ENCODE measurements at places on chromosomes 4 and X.

GRCh38 chr4:112860830-112861690 lies 188.4 kb upstream of the ANK2 start:
- peak; percentile 81 for ATAC-seq

DNA sequence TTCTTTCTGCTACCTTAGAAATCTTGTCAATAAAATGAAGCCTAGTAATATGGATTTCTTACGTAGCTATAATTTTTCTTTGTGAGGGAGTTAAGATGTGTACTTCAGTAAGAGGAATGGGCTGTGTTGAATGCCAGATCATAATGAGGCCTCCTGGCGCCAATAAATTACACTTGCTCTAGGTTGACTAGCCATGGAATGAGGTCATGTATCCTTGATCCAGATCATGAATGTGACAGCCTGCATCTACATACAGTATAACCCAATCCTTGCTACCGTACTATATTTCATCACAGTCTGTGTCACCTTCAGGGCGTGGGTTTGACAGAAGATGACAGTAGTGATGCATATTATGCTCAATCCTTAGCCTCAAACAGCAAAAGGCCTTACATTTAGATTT lies 36.2 kb downstream of the NHS start:
- peak; percentile 94 for ATAC-seq

- ATAC-seq, result peak; percentile 42
Observed at GRCh38 chr4:3792813-3793212, 26.6 kb downstream of the ADRA2C start.

DNA sequence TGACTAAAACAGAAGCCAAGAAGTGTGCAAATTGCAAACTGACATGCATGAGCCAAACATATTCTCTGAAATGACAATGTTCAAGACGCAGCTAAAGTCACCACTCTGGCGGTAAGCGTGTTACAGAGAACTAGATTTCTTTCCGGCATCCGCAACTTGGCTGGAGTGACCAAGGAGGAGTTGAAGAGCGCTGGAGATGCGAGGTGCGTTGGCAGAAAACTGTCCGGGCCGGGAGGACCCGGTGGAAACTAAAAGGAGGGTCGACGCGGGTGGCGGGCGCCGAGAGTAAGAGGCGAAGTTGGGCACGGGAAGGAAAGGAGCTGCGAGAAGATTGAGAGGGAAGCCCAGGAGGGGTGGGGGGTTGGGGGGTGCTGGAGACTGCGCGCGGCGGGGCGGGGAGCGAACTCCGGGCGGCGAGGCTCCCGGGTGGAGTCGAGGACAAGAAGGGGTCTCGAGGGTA lies 807 bp downstream of the SEL1L3 start:
- ATAC-seq, result peak; percentile 13

GRCh38 chr4:145808021-145808650 lies 128.2 kb downstream of the C4orf51 start:
- peak; percentile 95 for ATAC-seq

DNA sequence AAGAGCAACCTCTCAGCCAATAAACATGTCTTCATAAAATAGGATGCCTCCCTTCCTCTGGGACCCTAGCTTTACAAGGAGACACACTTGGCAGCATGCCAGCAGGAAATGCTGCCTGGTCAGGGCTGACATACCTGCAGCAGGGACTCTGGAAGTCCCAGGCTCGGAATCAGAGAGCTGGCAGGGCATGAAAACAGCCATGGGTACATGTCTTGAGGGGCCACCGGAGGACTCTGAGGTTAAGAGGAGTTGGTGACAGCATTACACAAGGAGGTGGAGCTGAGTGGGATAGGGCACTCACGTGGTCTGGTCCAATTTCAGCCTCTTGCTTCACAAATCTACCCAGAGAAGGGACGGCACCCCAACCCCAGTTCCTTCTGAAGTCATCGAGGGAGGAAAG lies 15.7 kb downstream of the MSX1 start:
- ATAC-seq, result no peak

DNA sequence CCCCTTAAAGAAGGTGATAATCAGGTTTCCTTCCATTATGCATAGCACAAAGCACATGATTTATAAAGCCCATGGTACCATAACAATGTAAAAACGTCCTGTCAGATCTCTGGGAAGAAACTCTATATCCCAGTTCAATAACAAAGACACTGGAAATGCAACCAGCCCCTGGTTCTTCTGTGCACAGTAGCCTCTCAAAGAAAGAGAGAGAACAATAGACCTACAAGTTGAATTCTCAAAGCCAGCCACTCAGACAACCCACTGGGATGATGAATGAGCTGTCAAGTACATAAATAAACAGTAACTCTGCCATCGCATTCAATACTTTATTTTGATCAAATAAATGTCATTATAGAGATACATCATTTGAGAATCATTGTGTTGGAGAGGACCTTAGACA lies 400.1 kb upstream of the CPEB2 start:
- no peak for ATAC-seq

- no peak for ATAC-seq
Observed at GRCh38 chrX:150047818-150048217, 109.5 kb upstream of the EOLA2 start.

- no peak for ATAC-seq
Observed at GRCh38 chr4:164888096-164888715, 11.2 kb downstream of the APELA start.

GRCh38 chrX:55818673-55819375 lies 101.3 kb downstream of the RRAGB start:
- ATAC-seq, result no peak

- no peak for ATAC-seq
Observed at GRCh38 chrX:55169782-55170181, 50.4 kb upstream of the PAGE5 start.

DNA sequence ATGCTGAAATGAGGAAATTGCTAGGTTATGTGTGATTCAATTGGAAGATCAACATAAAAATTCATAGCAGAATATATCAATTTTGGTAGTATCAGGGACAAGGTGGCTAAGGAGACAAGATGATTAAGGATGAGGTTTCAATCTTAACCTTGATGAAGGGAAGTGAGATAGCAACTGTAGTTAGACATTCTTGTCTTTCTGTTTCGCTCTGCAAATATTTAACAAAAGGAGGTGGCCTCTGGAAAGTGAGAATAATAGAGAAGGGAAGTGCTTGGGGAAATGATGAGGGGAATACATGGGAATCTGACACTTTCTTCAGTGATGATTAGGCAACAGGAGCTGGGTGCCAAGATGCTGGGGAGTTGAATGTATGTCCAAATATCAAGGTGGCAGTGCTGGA lies 337.1 kb upstream of the PUDP start:
- ATAC-seq, result no peak

DNA sequence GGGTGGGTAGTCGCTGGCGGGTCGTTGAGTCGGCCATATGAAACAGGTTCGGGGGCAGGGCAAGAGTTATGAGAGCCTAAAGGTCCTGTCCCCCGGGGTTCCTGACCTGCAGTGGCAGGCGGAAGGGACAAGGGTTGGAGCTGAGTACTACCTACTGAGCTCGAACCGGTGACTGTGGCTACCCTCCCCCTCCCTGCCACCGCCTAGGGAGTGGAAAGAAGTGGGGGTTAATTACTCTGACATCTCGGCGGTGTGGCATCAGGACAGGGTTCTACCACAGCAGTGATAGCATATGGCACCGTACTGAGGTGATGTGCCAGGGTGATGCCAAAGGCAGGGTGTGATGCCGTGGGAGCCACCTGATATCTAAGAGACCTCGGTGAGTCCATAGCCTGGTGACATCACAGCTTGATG lies 307 bp downstream of the ATG4A start:
- ATAC-seq, result peak; percentile 57

- no peak for ATAC-seq
Observed at GRCh38 chr4:84100071-84100470, 399.0 kb downstream of the NKX6-1 start.

DNA sequence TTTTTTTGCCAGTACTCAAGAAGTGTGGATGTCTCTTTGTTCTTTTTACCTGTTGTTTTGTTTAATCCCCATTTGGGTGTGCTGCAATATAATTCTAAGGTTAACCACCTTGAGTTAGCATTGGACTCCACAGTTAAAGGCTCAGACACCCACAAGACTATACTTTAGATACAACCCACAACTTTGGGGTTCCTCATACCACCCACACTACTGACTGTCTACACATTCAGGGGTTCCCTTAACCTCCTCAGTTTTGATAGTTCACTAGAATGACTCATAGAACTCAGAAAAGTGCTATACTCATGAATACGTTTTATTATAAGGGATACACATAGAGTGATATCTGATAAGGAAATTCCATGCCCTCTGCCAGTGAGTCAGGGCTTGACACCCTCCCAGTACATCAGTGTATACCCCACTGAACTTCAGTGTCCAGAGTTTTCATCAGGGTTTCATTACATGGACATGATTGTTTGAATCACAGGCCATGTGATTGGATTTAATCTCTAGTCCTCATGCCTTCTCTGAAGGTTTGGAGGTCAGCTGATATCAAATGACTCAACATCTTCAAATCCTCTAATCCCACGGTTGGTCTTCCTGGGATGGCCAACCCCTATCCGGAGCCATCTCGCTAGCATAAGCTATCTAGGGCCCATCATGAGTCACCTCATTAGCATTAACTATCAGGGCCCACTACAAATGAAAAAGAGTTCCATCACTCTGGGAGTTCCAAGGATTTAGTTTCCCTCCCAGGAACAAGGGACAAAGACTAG lies 357.7 kb upstream of the EMCN start:
- no peak for ATAC-seq

GRCh38 chrX:39954851-39955250 lies 142.9 kb downstream of the BCOR start:
- peak; percentile 74 for ATAC-seq

GRCh38 chrX:88604433-88605221 lies 142.4 kb upstream of the CPXCR1 start:
- ATAC-seq, result no peak

DNA sequence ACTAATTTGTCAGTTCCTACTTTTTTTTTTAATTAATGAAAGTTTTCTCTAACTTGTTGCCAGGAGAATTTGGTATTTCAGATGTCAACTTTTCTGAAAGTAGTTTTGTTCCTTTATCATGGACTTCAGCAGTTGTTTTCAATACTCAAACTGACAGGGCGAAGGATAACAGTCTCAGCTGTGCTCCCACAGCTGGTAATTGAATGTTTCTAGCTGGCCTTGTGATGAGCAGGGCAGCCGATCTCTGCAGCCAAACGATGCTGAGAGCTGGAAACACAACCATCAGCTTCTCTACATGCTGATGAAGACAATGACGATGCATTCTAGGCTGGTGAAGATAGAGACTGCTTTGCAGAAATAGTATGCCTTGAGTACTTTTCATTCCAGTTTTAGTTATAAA lies 130.0 kb upstream of the MAP9 start:
- ATAC-seq, result no peak

DNA sequence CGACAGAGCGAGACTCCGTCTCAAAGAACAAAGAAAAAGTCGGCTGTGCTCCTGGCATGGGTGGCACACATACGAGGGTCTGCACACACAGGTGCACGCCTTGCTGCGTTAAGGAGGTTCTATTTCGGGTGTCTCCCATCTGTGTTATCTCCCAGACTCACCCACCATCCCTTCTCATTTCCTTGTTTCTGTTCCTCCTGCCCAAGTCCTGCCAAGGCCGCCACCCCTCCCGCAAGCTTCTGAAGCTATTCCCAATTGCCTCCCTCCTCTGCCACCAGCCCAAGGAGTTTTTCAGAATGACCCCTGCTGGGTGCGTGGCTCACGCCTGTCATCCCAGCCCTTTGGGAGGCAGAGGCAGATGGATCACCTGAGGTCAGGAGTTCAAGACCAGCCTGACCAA lies 6.0 kb upstream of the IL3RA start:
- ATAC-seq, result no peak

GRCh38 chr4:145536044-145536443 lies 54.4 kb downstream of the SMAD1 start:
- no peak for ATAC-seq

DNA sequence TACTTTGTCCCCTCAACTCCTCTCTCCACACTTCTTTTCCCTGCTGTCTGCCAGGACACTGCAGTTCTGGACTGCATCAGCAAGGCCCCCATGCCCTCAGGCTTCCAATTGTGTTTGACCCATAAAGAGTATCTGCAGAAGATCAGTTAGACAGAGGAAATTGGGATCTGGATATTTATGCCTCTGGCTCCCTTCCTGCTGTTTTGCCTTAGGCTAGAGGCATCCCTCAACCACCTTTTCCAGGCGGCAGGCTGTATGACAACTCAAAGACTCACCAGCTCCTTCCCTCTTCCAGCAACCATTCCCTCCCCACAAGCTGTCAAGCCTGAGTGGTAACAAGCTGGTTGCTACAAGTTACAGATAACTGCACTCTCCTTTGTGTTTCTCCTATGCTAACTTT lies 66.4 kb upstream of the NDP start:
- no peak for ATAC-seq

DNA sequence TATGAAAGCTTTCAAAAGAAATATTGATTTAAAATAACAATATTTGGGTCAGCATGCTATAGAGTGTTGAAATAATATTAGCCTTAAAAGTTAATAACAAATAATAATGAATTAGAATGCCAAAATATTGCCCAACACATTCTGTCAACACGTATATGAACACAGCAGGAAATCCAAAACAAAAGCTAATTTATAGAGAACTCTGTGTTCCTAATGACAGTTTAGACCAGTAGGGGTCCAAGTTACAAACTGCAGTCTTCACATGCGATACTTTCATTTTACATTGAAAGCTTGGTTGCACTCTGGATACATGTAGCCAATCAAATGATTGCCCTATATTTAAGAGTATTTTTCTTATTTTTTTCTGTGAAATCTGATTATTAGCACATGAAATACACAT lies 274.4 kb downstream of the DCTD start:
- no peak for ATAC-seq

- no peak for ATAC-seq
Observed at GRCh38 chrX:153770601-153771414, 6.8 kb downstream of the PLXNB3 start.

DNA sequence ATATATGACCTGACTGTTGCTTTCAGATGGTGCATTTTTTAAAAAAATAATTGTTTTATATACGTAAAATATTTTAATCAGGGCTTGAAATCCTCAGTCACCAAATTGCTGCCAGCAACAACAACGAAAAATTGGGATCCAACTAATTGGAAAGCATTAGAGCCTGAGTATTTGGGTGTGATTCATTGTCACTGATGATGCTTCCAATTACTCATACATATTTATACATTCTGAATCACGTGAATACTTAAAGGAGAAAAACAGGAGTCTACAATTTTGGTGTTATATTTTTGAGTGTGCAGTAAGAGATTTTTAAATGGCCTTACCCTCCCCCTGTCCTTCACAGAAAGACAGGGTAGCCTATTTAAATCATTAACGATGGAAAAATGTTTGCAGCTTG lies 765.6 kb upstream of the TENM3 start:
- ATAC-seq, result no peak

DNA sequence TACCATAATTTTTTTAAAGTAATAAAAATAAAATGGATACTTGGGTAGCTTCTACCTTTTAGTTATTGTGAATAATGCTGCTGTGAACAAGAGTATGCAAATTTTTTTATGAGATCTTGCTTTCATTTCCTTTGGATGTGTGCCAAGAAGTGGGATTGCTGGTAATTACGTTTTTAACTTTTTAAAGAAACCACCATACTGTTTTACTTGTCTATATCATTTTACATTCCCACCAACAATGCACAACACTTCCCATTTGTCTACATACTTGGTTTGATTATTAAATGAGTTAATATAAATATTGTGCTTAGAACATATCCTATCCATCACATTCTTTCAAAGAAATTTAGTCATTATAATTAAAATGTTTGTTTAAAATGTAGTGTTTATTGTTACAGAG lies 3.9 kb upstream of the SULT1B1 start:
- ATAC-seq, result no peak
